Spinal cord (tissue), 10 donors: ENCODE measurements at places on chromosomes 13 and 19.

GRCh38 chr13:30334663-30335386, 27.5 kb upstream of the KATNAL1 start:
- peak; percentile 32 for DNase-seq

DNA sequence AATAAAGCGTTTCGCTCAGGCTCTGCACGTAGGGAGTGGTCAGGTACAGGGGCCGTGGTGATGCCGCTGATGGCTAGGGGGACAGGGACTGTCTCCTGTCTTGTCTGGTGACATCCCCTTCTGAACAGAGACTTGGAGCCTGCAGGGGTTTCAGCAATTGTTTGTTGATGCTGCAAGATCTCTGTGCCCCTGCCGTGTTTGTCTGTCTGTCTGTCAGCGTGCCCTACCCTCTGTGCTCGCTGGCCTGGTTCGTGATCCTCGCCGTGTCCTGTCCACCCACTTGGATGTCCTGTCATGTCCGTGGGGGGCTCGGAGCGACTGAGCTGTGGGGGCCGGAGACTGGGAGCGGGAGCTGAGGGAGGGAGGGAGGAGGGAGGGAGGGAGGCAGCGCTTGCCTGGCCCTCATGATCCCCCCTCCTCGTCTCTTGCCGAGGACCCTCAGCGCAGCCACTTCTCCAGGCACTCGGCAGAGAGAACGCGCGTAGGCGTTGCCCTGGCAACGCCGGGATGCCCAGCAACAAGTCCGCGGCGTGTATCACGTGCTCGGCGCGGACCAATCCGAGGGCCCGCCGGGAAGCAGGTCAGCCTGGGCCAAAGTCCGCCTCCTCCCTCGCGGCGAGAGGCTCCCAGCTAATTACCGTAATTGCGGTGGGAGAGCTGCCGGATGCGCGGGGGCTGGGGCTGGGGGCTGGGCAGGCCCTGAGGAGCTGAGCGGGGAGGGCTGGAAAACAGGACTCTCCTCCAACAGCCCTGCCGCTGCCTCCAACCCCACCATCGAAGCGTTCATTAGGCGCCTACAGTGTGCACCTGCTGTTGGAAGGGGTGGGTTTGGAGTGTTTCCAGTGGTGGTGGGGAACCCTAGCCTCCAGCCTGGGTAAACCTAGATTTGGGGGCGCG, 31.9 kb upstream of the FEM1A start:
- peak; percentile 91 for DNase-seq

- no peak for DNase-seq
These were observed 69.2 kb upstream of the TM9SF2 start for GRCh38 chr13:99431927-99432608.

DNA sequence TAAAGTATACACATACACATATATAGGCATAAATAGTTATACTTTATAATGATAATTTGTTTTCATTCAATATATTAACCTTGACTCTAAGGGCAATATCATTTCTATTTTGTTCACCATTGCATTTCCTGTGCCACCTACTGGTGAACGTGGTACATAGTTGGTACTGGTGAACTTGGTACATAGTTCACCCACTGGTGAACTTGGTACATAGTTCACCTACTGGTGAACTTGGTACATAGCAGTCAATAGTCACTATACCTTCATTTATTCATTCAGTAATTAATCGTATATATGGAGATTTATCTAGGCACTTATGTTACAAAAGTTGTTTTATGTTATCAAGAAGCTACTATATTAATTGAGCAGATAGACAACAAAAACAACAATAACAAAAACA, 172.6 kb upstream of the ATXN8OS start:
- no peak for DNase-seq

GRCh38 chr19:55152017-55152416, 3.0 kb upstream of the TNNT1 start:
- DNase-seq: no peak

GRCh38 chr19:53977991-53978731, 13.3 kb upstream of the CACNG6 start:
- peak; percentile 68 for DNase-seq

- peak; percentile 6 for DNase-seq
These were observed 442 bp downstream of the REXO1 start for GRCh38 chr19:1847684-1848398.
